ENCODE measurements at places on chromosomes 2 and 18. TPM values are rescaled to one million over a fixed set of nuclear protein-coding genes. Genes with fewer than 3 reads are reported as not detected.

DNA sequence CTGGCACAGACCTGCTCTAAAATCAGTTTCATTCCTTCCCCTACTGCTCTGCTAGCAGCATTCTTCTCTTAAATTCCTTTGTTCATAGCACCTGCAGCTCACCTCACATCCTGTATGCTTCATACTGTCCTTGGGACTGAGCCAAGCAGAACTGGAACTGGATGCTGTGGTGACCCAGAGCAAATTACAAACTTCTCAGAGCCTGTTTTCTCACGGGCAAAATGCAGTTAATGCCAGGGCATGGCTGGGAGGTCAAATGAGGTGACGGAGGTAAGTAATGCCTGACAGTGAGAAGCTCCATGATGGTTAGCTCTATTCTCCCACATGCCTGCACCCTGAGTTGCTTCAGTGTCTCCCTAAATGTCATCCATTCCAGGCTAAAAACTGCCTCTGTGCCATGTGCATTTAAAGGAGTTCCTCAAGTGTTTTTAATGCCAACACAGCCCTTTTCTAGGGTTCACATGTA, 29.7 kb downstream of the C2orf42 start:
- DNase-seq = no peak

The CHPF gene
- total RNA-seq = 89.7 TPM

GRCh38 chr18:41042866-41043265, 912.2 kb upstream of the PIK3C3 start:
- DNase-seq = no peak

- DNase-seq = no peak
Observed at GRCh38 chr2:217990791-217991465, 11.9 kb downstream of the TNS1 start.

- DNase-seq = no peak
Observed at GRCh38 chr2:63814114-63814513, 27.6 kb upstream of the UGP2 start.

The FOXD4L1 gene
- total RNA-seq = 0.58 TPM

The RRM2 gene
- 13.6 TPM for total RNA-seq

DNA sequence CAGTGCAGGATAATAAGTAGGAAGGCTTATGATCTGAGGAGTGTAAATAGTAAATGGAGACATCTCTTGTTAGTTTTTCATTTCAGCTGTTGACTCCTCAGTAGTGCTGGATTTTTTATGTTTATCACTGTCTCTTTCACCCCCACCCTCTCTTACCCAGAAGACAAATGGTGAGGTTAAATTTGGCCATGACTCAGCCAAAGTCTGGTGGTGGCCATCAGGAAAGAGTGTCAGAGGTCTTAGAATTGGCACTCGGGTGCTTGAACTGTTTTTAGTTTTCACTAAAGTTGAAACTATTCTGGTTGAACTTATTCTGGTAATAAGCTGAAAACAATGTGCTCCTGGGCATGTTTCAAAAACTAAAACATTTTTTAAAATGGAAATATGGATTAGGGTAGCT, 123.3 kb downstream of the FHOD3 start:
- DNase-seq = no peak

DNA sequence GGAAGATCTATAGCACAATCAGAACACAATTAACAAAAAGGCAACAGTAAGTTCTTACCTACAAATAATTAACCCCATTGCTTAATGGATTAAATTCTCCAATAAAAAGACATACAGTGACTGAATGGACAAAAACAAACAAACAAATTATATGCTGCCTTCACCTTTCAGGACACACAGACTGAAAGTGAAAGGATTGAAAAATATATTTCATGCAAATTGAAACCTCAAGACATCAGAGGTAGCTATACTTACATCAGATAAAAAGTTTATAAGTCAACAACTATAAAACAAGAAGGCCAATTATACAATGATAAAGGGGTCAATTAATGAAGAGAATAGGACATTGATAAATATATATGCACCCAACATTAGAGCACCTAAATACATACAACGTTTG, 741.2 kb upstream of the FAM98A start:
- DNase-seq = no peak

DNA sequence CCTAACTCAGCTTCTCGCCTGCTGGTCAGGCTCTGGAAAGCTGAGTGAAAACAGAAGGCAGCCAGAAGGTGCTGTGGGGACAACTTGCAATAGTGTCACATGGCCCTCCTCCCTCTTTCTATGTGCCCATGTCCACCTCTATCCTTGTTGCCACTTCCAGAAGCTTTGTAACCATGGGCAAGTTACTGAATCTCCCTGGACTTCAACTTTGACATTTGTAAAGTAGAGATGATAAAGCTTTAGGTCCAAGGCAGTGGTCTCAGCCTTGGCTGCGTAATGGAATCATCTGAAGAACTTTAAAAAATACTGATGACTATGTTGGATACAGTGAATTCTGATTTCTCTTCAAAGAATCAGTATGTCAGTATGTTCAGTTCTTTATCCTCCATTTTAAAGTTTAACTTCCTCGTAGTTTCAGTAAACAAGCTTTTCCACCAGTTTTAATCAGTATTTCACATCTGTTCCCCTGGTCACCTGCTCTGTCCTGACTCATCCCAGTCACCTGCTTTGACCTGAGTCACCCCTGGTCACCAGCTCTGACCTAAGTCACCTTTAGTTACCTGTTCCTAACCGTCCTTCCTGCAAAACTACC, 245.2 kb upstream of the STON1 start:
- no peak for DNase-seq

DNA sequence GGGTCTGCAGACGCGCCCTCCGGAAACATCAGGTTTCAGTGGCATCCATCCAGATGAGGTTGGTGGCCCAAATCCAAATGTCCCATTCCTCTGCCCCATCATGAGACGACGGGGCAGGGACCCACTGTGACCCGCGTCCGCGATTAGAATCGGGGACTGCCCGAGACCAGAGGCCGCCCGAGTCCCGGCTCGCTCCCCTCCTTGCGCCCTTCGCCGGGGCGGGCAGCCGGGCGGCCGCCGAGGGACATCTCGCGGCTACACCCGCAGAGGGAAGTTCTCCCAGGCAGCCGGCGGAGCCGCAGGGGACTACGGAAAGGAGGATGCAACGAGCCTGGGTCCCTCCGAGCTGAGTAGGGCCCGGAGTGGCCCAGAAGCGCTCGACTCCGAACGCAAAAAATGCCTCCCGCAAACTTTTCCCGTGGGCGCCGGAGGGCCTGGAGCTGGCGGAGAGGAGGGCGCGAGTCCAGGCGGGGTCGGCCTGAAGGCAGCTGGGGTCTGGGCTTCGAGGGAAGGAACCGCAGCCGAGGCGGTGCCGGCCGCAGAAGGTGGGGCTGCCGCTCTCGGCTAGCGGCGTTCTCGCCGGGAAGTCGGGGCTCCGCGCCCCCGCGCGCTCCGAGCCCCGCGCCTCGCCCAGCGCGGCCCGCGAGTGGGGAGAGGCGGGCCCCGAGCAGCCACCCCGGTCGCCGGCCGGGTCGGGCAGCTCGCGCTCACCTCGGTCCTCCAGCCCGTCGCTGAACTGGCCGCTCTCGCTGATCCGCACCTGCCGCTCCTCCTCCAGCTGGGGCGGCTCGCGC, 580 bp downstream of the TMEM163 start:
- peak; percentile 45 for DNase-seq

The KRTCAP3 gene
- 16.5 TPM for total RNA-seq

The CREB1 gene
- 58.6 TPM for total RNA-seq

DNA sequence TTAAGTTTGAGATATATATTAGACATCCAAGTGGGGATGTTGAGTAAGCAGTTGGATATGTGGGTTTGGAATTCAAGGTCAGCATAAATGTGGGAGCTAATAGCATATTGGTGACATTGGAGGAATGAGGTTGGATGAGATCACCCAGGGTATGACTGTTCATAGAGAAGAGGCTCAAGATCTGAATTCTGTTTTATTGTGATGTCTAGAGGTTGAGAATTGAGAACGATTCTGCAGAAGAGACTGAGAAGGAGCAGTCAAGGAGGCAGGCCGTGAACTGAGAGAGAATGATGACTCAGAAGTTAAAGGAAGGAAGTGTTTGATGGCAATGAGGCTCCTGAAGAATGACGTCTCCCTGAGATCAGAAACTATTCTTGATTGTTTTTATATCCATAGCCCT, 5.9 kb downstream of the SERPINB11 start:
- no peak for DNase-seq

DNA sequence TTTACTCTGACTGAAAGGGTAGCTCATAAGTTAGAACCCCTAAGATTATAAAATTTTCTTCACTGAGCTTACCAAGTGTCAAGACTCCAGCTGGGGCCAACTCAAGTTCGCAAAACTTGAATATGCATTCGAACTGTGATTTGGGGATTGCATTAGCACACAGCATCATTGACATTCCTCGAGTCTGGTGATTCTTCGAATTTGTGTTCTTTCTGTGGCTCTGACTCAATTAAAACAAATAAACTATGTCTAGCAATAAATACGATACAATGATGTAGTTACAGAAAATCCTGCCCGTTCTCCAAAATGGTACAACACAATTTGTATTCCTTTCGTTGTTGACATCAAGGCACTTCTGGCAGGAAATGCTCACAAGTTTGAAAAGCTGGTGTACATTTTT, 11.1 kb downstream of the CCL20 start:
- DNase-seq = no peak

- DNase-seq = no peak
Observed at GRCh38 chr2:3197308-3197707, 180.3 kb downstream of the EIPR1 start.

The MPHOSPH10 gene
- 26.3 TPM for total RNA-seq

GRCh38 chr2:3604207-3604877, 9.4 kb downstream of the COLEC11 start:
- DNase-seq = no peak

GRCh38 chr2:26970244-26970927, at the start of gene MAPRE3:
TSS of gene MAPRE3 (plus strand) at chr2:26970637. CDS start at chr2:27022219, 51,582 bp downstream.
- DNase-seq = peak; percentile 82

DNA sequence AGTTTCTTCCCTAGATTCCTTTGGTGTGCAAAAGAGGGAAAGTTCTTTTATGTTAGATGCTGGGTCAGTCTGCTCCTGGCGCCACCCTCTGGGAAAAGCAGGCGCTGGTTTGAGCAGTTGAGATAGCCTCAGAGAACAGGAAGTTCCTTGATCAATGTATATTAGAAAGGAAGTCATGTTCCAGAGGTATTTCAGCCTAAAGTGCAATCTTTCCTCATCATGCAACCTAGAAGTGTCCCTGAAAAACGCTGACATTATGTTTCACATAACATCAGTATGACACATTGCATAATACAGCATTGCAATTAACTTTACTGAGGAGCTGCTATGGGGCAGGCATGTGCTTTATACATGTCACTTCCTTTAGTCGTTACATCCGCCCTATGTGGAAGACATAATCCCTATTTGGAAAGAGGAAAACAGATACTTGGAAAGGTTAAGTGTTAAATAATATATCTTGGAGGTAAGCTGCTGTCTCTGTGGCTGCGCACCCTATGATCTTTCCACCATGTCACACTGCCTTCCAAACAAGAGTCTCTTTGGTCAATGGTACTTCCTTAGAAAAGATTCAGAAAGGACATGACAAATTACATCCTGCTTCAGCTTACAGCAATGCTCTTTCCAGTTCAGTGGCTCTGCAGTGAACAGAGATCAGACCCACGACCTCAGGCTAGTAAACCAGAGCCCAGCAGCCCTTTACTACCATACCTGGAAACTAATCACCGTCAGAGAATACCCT, 369.7 kb downstream of the RAD51AP2 start:
- DNase-seq = peak; percentile 35

- no peak for DNase-seq
Observed at GRCh38 chr2:36605273-36605672, 7.3 kb upstream of the FEZ2 start.

GRCh38 chr2:157874348-157874747, 1.8 kb downstream of the ACVR1 start:
- DNase-seq = peak; percentile 26

GRCh38 chr2:88729061-88729745, 37.7 kb downstream of the RPIA start:
- no peak for DNase-seq

The MSH2 gene
- total RNA-seq = 3.1 TPM

The SCN3A gene
- total RNA-seq = 0.87 TPM

GRCh38 chr2:168691221-168691620, 111.2 kb upstream of the NOSTRIN start:
- peak; percentile 30 for DNase-seq

DNA sequence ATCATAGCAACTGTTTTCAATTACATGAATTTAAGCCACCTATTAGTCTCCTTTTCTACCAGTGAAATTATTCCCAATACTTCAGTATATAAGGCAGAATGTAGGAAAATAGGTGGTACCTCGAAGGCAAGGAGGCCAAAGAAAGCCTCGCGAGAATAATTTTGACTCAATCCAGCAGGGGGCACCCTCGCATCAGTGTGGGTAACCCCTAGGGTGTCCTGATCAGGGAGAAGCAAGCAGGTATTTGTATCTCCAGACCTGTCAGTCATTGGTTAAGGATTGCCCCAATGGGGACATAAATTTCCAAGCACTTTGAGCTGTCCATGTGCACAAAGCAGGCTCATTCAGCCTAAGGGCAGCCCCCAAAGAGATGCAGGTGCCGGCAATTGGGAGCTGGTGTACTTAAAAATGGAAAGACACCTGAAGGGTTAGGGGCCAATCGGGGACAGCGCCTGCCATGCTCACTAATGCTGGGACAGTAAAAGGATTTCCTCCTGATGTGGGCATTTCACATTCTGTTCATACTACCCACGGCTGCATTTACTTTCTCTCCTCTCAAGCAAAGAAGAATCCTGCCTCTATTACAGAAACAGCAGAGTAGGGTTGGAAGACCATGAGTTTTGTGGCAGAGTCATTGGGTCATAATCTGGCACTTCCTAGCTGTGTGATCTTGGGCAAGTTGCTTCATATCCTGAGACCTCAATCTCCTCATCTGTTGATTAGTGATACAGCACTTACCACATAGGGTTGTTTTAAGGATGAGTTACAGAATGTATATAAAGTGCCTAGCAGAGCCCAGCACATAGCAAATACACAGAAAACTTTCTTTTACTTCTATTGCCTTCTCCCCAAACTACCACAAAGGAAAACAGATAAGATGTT, 136.1 kb downstream of the ICOS start:
- DNase-seq = peak; percentile 37

- no peak for DNase-seq
Observed at GRCh38 chr2:64655018-64655664, 1.4 kb upstream of the SERTAD2 start.

DNA sequence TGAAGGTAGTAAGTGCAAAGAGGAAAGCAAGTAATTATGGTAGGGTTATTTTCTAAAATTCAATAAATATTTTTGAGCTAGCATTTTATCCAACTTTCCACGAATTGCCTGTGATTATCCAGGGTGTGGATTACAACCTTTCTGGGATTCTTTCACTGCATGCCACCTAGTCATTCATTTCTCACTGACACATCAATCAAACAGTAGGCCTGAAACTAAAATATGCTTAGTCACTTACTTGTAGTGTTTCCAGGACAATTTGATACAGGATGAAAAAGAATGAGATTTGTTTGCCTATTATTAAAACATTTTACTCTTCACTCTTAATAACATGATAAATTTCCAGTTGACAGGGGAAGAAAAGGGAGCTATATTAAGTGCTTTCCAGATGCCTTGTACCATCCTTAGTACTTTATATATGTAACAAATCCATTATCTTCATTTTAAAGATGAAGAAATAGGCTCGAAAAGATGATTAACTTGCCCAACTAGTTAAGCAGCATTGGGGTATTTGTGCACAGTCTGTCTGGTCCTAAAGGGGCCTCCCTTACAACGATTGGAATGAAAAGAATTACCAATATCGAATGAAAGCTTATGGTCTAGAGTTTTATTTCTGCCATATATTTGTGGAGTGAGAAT, 70.4 kb downstream of the KCTD1 start:
- no peak for DNase-seq

GRCh38 chr2:39772086-39772811, 6.8 kb downstream of the THUMPD2 start:
- DNase-seq = no peak
